ENCODE measurements at places on chromosomes 7 and 10.

GRCh38 chr7:79515358-79515757 lies 61.9 kb upstream of the MAGI2 start:
- no peak for DNase-seq

DNA sequence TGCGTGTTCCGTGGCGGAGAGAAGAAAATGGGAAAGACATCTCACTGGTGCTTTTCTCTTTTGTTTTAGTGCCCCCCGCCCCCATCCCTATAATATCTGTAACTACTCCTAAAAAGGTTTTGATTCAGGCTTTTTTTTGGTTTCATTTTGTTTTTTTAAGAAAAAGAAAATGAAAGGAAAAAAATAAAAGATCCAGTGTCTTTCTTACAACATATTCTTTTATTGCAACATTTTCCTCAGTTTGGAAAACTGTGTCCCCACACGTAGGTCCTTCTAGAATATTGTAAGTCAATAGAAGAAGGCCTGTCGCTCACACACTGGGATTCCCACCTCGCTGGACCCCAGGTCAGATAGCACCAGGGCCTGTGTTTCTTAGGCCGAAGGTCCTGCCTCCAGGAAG lies 20.6 kb downstream of the AIFM2 start:
- no peak for DNase-seq

GRCh38 chr10:102646610-102647442 lies 2.5 kb downstream of the TRIM8 start:
- no peak for DNase-seq

- no peak for DNase-seq
These were observed 54.6 kb downstream of the TFAM start for GRCh38 chr10:58439632-58440364.

- DNase-seq: no peak
These were observed 83.8 kb downstream of the TEX36 start for GRCh38 chr10:125599194-125599593.
